ENCODE measurements at places on chromosomes 11 and 22.
A peak's percentile ranks its signal among the peaks of the same experiment; 100 is the strongest.

GRCh38 chr11:78742430-78742829 is 167.8 kb upstream of the NARS2 start:
- no peak for DNase-seq

GRCh38 chr11:70859180-70859579 is 393.2 kb downstream of the SHANK2 start:
- DNase-seq = no peak

GRCh38 chr22:21591695-21592094 is 24.2 kb downstream of the UBE2L3 start:
- DNase-seq = no peak

GRCh38 chr11:69172674-69173073 is 16.9 kb downstream of the SMIM38 start:
- peak; percentile 20 for DNase-seq
